Aortic smooth muscle cell (primary cell): ENCODE measurements at places on chromosomes 2 and 18. TPM values are rescaled to one million over a fixed set of nuclear protein-coding genes. Genes with fewer than 3 reads are reported as not detected.

NYAP2 gene
- not detected in 2 replicates for total RNA-seq

STAT4 gene
- 0.31 and 0.53 TPM in 2 replicates for total RNA-seq

ITPRIPL1 gene
- 0.26 and 0.75 TPM in 2 replicates for total RNA-seq

NXPH2 gene
- not detected in 2 replicates for total RNA-seq

ASPRV1 gene
- 0.31 and 0.53 TPM in 2 replicates for total RNA-seq

OBSL1 gene
- 28.4 and 43.8 TPM in 2 replicates for total RNA-seq

TLX2 gene
- 0.06 TPM in 1 of 2 replicates, not detected in the other for total RNA-seq

RGPD3 gene
- total RNA-seq: 0.12 and 0.13 TPM in 2 replicates

LYG1 gene
- 0.26 TPM in 1 of 2 replicates, not detected in the other for total RNA-seq

CPS1 gene
- 13.6 and 19.1 TPM in 2 replicates for total RNA-seq

SMYD1 gene
- not detected in 2 replicates for total RNA-seq
